Breast epithelium (tissue), 4 donors: ENCODE measurements at places on chromosomes 4 and X. TPM values are rescaled to one million over a fixed set of nuclear protein-coding genes. Genes with fewer than 3 reads are reported as not detected.

GRCh38 chrX:151183912-151184565 lies 7.7 kb downstream of the GPR50 start:
- H3K36me3 ChIP-seq: no peaks in the 10 kb centered on the region
- no peak overlapping the region for H3K27ac ChIP-seq
- no peaks in the 10 kb centered on the region for H3K4me1 ChIP-seq
- no peak overlapping the region for H3K4me3 ChIP-seq

DNA sequence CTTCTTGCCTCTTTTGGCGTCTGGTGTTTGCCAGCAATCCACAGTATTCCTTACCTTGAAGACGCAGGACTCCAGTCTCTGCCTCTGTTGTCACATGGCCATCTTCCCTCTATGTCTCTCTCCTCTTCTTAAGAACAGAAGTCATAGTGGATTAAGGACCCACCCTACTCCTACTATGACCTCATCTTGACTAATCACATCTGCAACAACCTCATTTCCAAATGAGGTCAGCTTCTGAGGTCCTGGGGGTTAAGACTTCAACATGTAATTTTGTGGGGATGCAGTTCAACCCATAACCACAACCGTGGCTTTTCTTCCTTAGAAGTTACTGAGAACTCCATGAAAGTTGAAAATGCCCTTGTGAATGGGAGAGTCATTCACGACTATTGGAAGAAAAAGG lies 23.3 kb downstream of the TLR8 start:
- no peaks in the 10 kb centered on the region for H3K36me3 ChIP-seq
- no peak overlapping the region for H3K4me3 ChIP-seq
- H3K4me1 ChIP-seq: no peaks in the 10 kb centered on the region
- H3K27me3 ChIP-seq: no peaks in the 10 kb centered on the region

- no peak for DNase-seq
- H3K4me3 ChIP-seq: no peak overlapping the region
- H3K36me3 ChIP-seq: no peaks in the 10 kb centered on the region
- H3K27ac ChIP-seq: no peak overlapping the region
- H3K27me3 ChIP-seq: no peaks in the 10 kb centered on the region
These were observed 44.0 kb downstream of the ZNF518B start for GRCh38 chr4:10413177-10413576.

Gene UGT8
- 3.9 TPM for total RNA-seq

Gene ADH1A
- total RNA-seq: 0.66 TPM

DNA sequence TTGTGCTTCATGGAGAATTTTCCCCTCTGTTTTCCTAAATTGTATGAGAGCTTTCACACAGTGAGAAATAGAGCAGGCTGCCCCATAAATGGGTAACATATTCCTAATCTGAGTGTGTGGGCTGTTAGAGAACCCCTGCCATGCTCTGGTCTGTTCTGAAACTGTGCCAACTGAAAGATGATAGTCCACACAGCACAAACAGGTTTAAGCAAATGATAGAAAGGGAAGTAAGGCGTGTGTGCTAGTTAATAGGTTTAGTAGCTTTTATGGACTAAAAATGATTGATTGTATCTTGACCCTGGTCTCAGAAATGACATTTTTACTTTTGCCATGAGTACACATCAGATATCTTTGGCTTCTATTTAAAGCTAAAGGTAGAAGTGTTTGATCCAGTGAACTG lies 106.2 kb downstream of the PRRG1 start:
- no peak overlapping the region for H3K27ac ChIP-seq
- H3K4me3 ChIP-seq: no peak overlapping the region
- DNase-seq: no peak
- H3K36me3 ChIP-seq: no peaks in the 10 kb centered on the region

Gene CT45A5
- total RNA-seq: not detected

DNA sequence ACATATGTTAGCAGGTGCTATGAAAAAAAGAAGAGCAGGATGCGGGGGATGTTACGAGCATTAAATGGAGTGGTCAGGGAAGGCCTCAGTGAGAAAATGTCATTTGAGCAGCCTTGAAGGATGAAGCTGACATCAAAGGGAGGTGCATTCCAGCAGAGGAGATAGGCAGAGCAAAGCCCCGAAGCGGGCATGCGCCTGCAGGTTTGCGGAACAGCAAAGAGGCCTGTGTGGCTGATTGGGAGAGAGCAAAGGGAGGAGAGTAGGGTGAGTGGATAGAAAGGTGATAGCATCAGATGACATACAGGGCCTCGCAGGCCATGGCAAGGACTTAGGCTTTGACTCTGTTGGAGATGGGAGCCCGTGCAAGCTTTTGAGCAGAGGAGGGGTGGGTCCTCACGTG lies 95.4 kb upstream of the GPR50 start:
- no peaks in the 10 kb centered on the region for H3K4me1 ChIP-seq
- no peaks in the 10 kb centered on the region for H3K27me3 ChIP-seq
- no peak overlapping the region for H3K27ac ChIP-seq
- DNase-seq: no peak
- no peak overlapping the region for H3K4me3 ChIP-seq
- no peaks in the 10 kb centered on the region for H3K36me3 ChIP-seq

GRCh38 chr4:180084561-180084960 lies 2158.6 kb upstream of the TENM3 start:
- no peaks in the 10 kb centered on the region for H3K27me3 ChIP-seq
- no peak overlapping the region for H3K4me3 ChIP-seq
- H3K36me3 ChIP-seq: no peaks in the 10 kb centered on the region
- H3K27ac ChIP-seq: no peak overlapping the region

GRCh38 chr4:153808175-153808574 lies 19.3 kb upstream of the SFRP2 start:
- no peak overlapping the region for H3K4me3 ChIP-seq
- H3K4me1 ChIP-seq: no peaks in the 10 kb centered on the region
- no peak overlapping the region for H3K27ac ChIP-seq

Gene EVC2
- total RNA-seq: 17.7 TPM

DNA sequence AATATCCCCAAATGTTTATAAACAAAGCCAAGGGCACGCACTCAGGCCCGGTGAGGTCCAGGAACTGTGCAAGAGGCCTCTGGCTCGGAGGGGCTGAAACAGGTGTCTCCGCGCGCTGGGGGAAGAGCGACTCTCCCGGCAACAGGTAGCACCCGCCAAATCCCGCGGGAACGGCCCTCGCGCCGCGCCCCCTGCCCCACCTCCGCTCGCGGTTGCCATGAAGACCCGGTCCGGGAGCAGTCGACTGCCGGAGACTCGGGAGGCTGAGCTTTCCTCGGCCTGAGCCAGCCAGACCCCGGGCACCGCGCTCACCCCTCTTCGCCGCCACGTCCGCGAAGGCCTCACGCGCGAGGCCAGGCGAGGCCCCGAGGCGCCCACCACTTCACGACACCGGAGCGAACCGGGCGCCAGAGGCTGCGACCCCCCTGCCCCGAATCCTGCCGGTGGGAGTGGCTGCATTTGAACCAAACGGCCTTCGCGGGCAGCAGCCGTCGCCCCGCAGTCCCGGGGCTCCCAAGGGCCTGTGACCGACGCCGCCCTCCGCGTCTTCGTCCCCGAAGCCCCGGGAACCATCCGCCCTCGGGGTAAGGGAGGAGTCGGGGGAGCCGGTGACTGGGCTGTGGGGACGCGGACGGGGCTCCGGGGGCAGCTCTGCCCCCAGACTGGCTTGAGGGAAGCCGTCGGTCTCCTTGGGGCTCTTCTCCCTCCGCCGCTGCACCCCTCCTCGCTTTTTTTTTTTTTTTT lies at the start of gene NSUN7:
Gene NSUN7 (plus strand): TSS at position 239 of the 744 bp plus-strand sequence. CDS start 739 bp downstream, outside the sequence.
- H3K4me3 ChIP-seq: peak within 1 kb of the TSS; percentile 44
- peak; percentile 64 for DNase-seq
- H3K36me3 ChIP-seq: no peaks in the 10 kb centered on the region
- no peaks in the 10 kb centered on the region for H3K27me3 ChIP-seq
- peak within 1 kb of the TSS; percentile 75 for H3K27ac ChIP-seq
- no peaks in the 10 kb centered on the region for H3K4me1 ChIP-seq

- no peak for DNase-seq
- H3K36me3 ChIP-seq: no peaks in the 10 kb centered on the region
- H3K4me1 ChIP-seq: no peaks in the 10 kb centered on the region
- no peak overlapping the region for H3K4me3 ChIP-seq
These were observed 28.8 kb upstream of the ZDHHC9 start for GRCh38 chrX:129872524-129872923.

DNA sequence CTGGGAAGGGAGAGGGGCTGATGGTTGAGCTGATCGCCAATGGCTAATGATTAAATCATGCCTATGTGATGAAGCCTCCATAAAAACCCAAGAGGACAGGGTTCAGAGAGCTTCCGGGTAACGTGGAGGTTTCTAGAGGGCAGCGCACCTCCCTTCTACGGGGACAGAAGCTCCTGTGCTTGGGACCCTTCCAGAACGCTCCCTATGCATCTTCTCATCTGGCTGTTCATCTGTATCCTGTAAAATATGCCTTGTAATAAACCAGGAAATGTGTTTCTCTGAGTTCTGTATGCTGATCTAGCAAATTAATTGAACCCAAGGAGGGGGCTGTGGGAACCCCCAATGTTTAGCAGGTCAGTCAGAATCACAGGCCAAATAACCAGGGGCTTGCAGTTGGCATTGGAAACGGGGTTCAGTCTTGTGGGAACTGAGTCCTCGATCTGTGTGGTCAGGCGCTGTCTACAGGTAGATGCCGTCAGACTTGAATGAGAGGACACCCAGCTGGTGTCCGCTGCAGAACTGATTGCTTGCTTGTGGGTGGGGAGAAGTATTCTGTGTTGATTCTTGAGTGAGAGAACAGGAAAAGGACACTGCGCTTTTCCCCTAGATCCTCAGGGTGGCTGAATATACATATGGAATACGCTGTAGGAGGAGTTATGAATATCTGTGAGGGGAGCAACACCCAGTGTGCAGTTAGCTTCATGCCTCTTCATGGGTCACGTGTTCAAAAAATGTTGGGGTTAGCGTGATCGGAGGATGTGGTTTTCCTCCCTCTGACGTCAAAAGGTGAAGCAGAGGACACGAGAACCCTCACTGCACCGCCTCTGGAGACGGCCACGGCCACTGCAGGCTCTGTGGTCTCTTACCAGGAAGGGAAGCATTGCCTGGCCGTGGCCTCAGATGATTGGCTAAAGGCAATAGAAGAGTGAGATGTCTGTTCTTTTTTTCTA lies 29.2 kb downstream of the HTT-AS start:
- no peak for DNase-seq
- no peak overlapping the region for H3K27ac ChIP-seq
- H3K4me3 ChIP-seq: no peak overlapping the region
- H3K27me3 ChIP-seq: no peaks in the 10 kb centered on the region
- peaks cover 4% of the 10 kb centered on the region for H3K4me1 ChIP-seq

- DNase-seq: no peak
- H3K4me1 ChIP-seq: no peaks in the 10 kb centered on the region
- no peak overlapping the region for H3K4me3 ChIP-seq
- no peaks in the 10 kb centered on the region for H3K27me3 ChIP-seq
- H3K36me3 ChIP-seq: no peaks in the 10 kb centered on the region
- H3K27ac ChIP-seq: no peak overlapping the region
These were observed 261.8 kb downstream of the DHX15 start for GRCh38 chr4:24322511-24322910.

GRCh38 chrX:68632491-68632890 lies 15.0 kb upstream of the STARD8 start:
- H3K36me3 ChIP-seq: no peaks in the 10 kb centered on the region
- DNase-seq: no peak
- no peaks in the 10 kb centered on the region for H3K27me3 ChIP-seq
- H3K27ac ChIP-seq: no peak overlapping the region
- H3K4me3 ChIP-seq: no peak overlapping the region
- no peaks in the 10 kb centered on the region for H3K4me1 ChIP-seq

Gene KLF3
- total RNA-seq: 48.5 TPM

DNA sequence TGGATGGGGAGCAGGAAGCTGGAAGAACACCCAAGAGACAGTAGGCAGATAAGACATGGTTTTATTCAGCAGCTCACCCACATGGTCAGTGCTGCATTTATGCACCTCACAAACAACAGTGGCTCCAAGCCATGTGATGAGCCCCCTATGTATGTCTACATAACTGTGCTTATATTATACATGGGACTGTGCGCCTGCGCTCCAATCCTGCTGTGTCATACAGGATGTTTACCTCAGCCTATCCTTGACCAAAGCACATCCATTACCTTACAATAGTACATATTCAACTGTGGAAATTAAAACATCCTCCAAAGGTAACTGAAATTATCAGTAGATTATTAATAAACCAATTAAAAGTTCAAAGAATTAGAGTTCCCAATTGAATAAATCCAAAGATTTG lies 44.1 kb upstream of the SGMS2 start:
- H3K27me3 ChIP-seq: no peaks in the 10 kb centered on the region

Gene C4orf51
- not detected for total RNA-seq

DNA sequence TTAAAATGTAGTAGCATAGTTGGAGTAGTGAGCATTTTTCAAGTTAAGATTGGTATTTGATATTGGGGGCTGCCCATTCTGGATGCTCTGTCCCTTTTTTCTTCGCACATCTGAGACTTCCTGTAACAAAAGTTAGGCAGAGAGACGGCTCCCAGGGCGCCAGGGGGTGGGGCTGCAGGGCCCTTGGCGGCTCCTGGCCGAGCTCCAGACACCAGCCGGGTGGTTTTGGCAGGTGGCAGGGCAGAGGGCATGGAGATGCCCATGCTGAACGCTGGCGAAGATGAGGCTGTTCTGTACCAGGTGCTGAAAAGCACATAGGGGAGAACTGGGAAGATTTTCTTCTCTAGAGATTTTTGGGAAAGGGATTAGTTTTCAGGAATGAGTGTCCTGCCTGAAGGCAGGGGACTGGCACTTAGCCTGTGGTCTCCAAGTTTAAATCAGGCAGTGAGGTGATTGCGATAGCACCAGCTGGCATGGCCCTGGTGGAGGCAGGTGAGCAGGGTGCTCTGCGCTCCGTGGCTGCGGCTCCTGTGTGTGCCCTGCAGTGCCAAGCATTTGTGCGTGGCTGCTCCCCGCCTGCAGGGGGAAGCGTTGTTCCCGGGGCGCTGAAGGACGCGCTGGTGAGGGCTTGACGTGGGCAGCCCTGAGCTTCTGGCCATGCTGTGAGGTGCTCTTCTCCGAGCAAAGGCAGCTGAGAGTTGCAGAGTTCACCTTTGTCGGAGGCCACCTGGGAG lies 23.6 kb upstream of the HGFAC start:
- H3K36me3 ChIP-seq: no peaks in the 10 kb centered on the region
- no peak overlapping the region for H3K4me3 ChIP-seq
- H3K27me3 ChIP-seq: no peaks in the 10 kb centered on the region
- no peak for DNase-seq

Gene TBC1D8B
- 12.9 TPM for total RNA-seq

Gene DCK
- 11.8 TPM for total RNA-seq

Gene ZIC3
- total RNA-seq: not detected

- H3K36me3 ChIP-seq: no peaks in the 10 kb centered on the region
- no peak for DNase-seq
- H3K4me1 ChIP-seq: no peaks in the 10 kb centered on the region
- H3K27ac ChIP-seq: no peak overlapping the region
- no peak overlapping the region for H3K4me3 ChIP-seq
These were observed 305.3 kb downstream of the FRMPD4 start for GRCh38 chrX:12443534-12444098.

Gene C4orf54
- total RNA-seq: not detected

GRCh38 chrX:7514871-7515599 lies 327.9 kb upstream of the VCX start:
- no peaks in the 10 kb centered on the region for H3K4me1 ChIP-seq
- H3K27ac ChIP-seq: no peak overlapping the region
- no peak overlapping the region for H3K4me3 ChIP-seq
- H3K27me3 ChIP-seq: no peaks in the 10 kb centered on the region
- no peak for DNase-seq

GRCh38 chr4:26583538-26583864 lies 383 bp upstream of the TBC1D19 start:
- H3K4me3 ChIP-seq: peak overlapping the region; percentile 66
- no peaks in the 10 kb centered on the region for H3K36me3 ChIP-seq
- no peaks in the 10 kb centered on the region for H3K27me3 ChIP-seq
- no peak for DNase-seq
- no peaks in the 10 kb centered on the region for H3K4me1 ChIP-seq

Gene HSPA4L
- total RNA-seq: 14.5 TPM
